ENCODE measurements at places on chromosomes 1 and 21.

GRCh38 chr1:116971258-116971860, 30.2 kb upstream of the CD101 start:
- DNase-seq, result no peak

DNA sequence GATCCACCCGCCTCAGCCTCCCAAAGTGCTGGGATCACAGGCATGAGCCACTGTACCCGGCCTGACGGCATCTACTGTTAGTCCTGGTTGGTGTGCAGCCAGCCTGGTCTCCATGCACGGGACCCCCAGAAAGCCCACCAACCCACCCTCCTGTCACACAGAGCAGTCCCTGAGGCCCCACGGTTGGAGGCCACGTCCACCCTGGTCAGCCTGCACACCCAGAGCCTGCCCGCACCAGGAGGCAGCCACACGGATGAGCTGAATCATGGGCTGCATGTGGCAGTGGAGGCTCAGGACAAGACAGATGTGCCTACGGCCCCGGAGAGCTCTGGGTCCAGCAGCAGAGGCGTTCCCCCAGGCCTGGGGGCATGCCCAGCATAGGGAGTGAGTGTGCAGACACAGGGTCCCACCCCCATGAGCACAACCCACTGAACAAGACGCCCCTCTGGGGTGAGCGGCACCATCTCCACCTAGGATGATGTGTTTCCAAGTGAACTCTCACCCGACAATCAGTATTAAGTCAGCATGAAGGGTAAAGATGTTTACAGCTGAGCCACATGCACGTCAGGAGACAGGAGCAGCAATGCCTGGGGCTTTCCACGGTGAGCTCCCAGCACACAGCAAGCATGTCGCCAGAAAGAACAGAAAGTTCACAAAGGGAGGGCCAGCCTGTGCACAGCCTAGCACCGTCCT, 102.1 kb downstream of the WDR4 start:
- DNase-seq, result no peak

GRCh38 chr1:226549937-226550671, 1.5 kb downstream of the STUM start:
- DNase-seq, result no peak

DNA sequence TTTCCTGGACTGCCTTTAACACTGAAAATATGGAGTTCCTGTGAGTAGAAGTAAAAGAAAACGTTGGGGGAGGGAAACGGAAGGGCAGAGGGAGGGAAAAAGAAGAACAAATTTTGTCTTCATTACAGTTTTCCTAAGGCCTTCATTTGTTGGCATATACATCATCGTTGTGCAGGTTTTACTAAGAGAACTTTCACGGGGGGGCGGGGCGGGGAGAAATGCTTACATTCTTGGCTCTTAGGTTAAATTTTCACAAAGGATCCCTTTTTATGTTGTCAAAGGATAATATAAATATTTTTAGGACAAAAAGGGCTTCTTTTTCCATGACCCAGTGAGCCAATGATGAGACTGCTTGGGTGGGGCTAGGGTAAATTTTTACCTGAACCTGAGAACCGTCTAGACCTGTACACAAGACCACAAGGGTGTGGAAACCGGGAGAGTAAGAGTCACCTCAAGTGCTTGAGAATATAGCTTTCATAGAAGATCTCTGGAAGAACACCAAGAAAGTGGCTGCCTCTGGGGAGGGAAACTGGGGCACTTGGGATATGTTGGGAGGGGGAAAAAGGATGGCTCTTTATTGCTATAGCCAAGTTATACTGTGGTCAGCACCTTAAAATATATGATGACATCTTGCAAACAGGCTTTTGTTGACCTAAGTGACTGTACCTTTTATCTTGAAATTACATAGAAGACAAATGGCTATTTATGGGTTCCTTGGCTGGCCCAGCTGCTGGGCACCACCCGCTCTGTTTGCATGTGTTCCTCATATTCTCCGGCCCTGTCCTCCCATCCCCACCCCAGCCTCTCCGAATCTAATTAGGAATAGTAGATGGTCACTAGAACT, 2.0 kb upstream of the UTP25 start:
- DNase-seq, result no peak

DNA sequence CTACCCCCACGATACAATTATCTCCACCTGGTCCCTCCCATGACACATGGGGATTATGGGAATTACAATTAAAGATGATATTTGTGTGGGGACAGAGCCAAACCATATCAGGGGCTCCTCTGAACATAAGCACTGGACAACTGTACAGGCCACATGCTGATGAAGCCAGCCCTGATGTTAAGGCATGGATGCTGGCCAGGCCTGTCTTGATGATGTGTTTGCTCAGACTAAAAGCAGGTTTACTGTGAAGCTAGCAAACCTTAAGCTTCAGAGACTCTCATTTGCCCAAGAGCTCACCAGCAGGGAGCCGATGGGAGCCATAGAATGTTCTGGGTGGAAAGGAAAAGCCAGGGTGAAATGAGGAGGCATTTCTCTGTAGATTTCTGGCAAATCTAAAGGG, 135.3 kb upstream of the KCNK1 start:
- no peak for DNase-seq

GRCh38 chr1:165899461-165899941, 72.1 kb downstream of the UCK2 start:
- peak; percentile 44 for DNase-seq

DNA sequence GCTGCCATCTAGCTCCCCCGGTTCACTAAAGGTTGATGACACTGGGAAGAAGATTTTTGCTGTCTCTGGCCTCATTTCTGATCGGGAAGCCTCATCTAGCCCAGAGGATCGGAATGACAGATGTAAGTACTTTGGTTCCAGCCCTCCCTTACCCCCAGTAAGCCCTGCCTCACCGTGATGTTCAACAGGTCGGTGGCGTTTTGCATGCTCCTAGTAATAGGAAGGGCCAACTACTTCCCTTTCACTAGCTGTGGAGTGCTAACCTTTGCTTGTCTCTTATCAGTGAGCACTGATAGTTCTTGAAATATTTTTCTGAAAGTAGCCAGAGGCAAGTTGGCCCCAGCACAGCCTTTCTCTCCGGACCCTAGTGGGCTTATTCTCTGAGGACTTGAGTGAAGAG, 7.5 kb downstream of the RNF220 start:
- no peak for DNase-seq

- no peak for DNase-seq
These were observed 881 bp downstream of the USP25 start for GRCh38 chr21:15730484-15731242.

GRCh38 chr1:59367301-59368007, 70.6 kb downstream of the FGGY start:
- peak; percentile 96 for DNase-seq

DNA sequence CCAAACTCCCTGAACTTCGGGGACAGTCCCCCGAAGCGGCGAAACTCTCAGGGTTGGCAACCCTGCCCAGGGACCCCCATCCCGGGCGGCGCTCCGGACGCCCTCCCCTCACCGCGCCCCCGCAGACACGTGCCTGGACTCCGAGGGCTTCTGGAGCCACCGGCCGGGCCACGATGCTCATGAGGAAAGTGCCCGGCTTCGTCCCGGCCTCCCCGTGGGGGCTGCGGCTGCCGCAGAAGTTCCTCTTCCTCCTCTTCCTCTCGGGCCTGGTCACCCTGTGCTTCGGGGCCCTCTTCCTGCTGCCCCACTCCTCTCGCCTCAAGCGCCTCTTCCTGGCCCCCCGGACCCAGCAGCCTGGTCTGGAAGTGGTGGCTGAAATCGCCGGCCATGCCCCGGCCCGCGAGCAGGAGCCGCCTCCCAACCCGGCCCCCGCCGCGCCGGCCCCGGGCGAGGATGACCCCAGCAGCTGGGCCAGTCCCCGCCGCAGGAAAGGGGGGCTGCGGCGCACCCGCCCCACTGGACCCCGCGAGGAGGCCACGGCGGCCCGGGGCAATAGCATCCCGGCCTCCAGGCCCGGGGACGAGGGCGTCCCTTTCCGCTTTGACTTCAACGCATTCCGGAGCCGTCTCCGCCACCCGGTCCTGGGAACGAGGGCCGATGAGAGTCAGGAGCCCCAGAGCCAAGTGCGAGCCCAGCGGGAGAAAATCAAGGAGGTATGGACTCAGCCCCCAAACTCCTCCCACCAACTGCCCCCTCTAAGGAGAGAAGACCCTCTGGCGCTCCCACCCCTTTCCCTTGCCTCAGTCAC, 1.2 kb downstream of the MAN1C1 start:
- DNase-seq, result no peak

DNA sequence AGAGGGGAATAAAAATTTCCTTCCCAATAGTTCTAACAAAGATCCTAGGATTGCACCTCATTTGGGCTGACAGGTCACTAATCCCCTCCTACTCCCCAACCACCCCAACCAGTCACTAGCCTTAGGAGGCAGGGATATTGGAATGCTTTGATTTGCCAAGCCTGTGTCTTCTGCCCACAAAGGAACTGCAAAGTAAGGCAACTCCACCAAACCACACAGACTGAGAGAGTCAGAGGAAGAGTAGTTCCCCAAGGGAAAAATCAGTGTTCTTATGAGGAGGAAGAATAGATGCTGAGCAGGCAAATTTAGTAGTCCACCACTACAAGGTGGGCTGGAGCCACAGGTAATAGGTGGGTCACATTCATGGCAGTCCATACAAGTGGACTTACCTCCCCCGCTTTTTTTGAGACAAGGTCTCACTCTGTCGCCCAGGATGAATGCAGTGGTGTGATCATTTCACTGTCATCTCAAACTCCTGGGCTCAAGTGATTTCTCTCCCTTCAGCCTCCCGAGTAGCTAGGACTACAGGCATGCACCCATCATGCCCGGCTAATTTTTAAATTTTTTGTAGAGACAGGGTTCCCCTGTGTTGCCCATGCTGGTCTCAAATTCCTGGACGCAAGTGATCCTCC, 3.7 kb upstream of the TMEM39B start:
- DNase-seq, result peak; percentile 71

DNA sequence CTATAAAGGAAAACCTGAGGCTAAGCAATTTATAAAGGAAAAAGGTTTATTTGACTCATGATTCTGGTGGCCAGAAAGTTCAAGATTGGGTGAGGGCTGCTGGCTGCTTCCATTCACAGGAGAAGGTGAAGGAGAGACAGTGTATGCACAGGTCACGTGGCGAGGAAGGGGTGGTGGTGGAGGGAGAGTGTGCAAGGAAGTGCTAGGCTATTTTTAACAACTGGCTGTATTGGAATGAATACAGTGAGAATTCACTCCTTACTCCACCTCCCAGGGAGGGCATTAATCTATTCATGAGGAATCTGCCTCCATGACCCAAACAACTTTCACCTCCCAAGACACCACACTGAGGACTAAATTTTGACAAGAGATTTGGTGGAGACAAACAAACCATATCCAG, 51.0 kb downstream of the SYDE2 start:
- peak; percentile 9 for DNase-seq

- DNase-seq, result no peak
These were observed 897 bp downstream of the ZYG11B start for GRCh38 chr1:52727114-52727586.

- DNase-seq, result no peak
These were observed 313.2 kb downstream of the OLFM3 start for GRCh38 chr1:101683561-101683960.

GRCh38 chr1:45409276-45409675, 69.0 kb upstream of the MUTYH start:
- peak; percentile 3 for DNase-seq

- DNase-seq, result no peak
These were observed 14.5 kb upstream of the GBP3 start for GRCh38 chr1:89037186-89037585.

- DNase-seq, result peak; percentile 14
These were observed 15.2 kb downstream of the KIF1B start for GRCh38 chr1:10225573-10225972.

DNA sequence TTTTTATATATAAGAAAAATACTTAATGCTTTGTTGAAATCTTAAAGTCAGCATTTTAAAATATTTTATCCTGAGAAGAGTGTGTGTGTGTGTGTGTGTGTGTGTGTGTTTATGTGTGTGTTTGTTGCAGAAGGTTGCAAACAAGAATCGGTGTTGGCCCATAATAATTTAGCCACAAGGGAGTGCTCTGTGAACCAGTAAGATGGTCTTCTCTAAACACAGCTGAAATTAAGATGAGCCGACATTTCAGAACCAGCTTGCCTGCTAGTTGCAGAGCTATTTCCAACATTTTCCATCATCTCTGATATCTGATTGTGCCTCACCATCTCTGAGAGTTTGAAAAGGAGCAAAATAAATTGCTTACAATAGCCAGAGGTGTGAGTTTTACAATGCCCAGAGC, 158.8 kb upstream of the SGIP1 start:
- no peak for DNase-seq

DNA sequence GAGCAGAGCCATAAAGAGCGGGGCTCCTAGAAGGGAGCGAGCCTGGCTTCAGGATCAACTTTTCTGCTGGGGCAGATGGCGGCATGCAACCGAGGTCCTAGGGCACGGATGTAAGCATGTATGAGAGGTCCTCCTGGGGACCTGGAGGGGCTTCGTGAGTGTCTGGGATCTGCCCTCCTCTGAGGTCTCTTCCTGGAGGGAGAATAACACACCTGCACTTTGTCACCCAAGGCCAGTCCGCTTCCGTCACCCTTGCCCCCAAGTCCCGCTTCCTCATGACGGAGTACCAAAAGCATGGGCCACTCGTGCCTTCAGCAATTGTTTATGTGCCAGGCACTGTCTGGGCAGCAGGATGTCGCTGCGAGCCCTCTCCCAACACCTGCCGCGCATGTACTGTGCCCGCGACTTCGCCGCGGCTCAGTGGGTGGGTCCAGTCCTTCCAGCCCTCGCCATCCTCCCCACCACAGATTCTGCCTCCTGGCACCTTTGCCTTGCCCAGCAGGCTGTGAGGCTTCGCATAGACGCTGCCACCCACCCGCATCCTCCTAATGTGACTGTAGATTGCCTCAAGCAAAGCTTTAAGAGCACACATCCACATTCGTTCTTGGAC, 60.0 kb upstream of the TMPRSS2 start:
- DNase-seq, result no peak

- DNase-seq, result no peak
These were observed 5.0 kb downstream of the COG2 start for GRCh38 chr1:230647321-230647720.

DNA sequence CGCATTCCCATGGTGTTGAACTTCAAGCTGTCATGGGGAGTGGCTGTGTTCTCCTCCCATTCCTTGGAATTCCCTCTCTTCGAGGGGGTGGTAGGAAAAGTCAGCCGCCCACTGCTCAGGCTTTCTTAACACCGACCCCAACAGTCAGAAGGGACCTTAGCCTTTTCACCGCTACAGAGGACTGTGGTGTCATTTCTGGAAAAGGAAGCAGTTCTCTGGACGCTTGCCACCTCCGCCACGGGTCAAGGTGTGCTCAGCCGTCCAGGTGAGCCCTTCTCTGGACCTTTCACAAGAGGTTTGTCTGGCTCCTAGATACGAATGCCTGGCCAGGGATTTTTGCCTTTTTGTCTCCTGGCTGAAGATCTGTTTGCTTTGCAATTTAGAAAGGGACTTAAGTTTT, 31.8 kb downstream of the CLIC6 start:
- no peak for DNase-seq

GRCh38 chr1:153655333-153655732, 3.2 kb upstream of the SNAPIN start:
- no peak for DNase-seq

Measured in fibroblast of upper back skin (primary cell).